ENCODE measurements at places on chromosomes 3 and 15. TPM values are rescaled to one million over a fixed set of nuclear protein-coding genes. Genes with fewer than 3 reads are reported as not detected.

- DNase-seq, result no peak
These were observed 8.3 kb upstream of the UBE2E1 start for GRCh38 chr3:23797491-23797890.

DNA sequence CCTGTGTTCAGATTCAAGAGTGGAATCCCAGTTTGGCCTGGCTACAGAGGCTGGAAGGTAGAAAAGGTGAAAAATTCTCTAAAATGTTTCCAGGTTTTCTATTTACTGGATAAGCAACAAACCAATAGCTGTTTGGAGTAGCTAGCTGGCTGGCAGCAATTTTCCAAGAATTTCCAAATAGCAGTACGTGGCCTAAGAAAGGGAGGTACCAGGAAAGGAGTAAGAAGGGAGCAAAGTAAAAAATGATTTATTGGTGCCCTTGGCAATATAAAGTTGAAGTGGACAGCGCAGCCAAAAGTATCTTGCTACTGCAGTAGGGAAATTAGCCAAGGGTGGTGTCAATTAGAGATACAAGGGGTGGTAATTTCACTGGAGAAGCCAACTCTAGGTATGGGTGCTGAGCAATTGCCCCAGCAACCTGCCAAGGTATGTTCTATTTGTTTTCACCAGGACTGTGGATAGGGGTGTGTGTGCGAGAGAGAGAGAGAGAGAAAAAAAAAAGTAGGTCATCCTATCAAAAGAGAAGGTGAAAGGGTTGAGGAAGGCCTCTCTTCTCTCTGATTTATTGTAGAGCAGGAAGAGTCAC, 40.8 kb upstream of the THBS1 start:
- DNase-seq, result no peak

- peak; percentile 69 for DNase-seq
These were observed 3.2 kb downstream of the ANP32A start for GRCh38 chr15:68817304-68818065.

DNA sequence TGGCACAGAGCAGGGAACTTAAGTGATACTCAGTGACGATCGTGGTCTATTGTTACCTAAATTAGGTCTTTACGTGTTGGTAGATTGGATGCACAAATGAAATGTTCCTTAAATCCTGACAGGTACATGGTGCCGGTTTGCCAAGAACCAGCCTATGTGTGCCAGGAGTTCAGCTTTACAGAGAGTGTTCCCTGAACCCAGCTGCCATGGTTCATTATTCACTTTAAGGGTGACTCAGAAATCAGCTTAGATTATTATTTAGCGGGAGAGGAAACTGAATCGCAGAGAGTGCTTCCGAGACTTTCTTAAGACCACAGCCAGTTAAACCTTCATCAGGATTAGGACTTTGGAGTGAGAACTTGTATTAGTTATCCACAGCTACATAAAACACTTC, 21.5 kb downstream of the FAM43A start:
- DNase-seq, result no peak

DNA sequence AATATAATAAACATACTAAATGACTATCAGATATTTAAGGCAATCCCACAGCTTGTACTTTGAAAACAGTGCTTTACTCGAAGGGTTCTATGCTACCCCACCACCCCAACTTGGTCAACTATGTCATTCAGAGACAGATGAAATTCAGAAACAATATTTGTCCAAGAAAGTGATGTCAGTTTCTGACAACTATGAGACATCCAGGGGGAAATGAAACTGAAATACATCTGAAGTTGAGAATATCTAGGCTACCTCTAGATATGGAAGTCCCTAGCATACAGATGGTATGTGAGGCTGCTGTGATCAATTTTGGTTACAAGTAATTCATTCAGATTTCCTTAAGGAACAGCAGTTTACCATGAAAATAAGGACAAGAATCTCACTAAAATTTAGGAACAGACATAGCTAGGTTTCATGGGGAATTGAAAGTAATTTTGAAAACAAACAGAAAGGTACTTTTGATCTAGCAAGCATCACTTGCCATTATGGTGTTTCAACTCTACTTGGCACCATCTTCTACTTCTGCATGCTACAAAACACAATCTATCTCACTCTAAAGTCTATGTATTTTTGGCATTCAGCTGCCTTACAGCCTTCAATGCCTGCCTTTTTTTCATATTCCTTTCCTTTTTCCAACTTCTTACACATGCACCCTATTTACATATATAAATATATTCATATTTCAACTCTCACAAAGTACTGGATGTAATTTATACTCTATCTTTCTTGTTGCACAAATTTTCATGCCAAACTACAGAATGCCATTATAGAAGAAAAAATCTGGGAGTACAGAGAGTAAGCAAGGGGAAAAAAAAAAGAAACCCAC, 21.7 kb downstream of the ATG3 start:
- DNase-seq, result no peak

- no peak for DNase-seq
These were observed 20.2 kb upstream of the UTS2B start for GRCh38 chr3:191350396-191351090.

GRCh38 chr15:33551860-33552259, 241.1 kb downstream of the RYR3 start:
- no peak for DNase-seq

DNA sequence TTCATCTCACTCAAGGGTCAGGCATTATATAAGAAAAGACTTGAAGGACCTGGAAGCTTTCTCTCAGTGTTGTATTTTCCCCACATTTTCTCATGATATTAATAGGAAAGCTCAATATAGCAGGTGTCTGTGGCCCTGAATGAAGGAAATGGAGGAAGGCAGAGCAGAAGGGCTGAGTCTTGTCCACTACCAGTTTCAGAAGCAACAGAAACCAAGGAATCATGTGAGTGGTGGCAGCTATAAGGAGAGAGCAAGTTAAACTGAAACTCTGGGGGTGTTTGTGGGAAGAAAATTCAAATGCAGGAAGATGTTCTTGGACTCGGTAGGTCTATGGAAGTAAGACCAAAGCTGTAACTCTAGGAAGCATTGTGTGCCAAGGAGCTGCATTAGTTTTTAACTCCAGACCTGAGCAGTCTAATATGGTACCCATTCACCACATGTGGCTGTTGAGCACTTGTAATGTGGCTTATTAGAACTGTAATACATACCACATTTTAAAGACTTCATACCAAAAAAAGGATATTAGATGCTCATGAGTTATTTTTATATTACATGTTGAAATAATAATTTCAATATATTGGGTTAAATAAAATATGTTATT, 278.8 kb upstream of the GADL1 start:
- DNase-seq, result no peak

- DNase-seq, result no peak
These were observed 48.6 kb upstream of the NEDD4 start for GRCh38 chr15:56042031-56042430.

DNA sequence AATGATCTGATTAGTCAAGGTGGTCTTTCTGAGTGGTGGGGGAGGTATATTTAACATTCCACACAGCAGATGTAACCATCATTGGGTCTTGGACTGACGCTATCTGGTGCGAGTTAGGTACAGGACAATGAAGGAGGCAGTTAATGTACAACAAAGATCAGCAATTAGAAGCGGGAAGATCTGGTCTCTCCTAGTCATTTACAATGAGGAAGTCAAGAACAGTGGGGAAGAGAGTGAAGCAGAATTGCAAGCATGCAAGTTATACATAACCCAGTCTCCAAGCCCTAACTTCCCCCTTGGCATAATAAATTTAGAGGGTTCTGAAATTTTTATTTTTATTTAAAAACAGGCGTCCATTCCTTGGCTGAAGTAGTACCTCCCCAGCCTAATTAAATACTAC, 14.1 kb downstream of the GPD1L start:
- no peak for DNase-seq

Gene RTP1
- not detected for total RNA-seq

DNA sequence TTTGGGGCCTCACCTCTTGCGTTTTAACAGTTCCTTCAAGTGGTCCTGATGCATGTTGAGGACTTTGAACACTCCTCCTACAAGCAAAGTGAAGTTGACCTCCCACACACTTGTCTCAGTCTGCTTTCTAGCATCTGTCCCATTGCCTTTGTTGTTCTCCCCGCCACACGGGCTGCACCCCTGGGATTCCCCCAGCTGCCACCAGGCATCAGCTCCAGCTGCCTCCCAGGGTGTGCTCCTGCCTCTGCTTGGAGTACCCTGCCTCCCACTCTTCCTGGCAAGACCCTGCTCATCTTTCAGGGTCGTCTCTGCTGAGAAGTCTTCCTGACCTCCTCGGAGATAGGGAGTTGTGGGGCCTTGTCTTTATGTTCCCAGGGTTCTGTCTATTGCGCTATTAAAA, 52.2 kb downstream of the IGF1R start:
- no peak for DNase-seq

DNA sequence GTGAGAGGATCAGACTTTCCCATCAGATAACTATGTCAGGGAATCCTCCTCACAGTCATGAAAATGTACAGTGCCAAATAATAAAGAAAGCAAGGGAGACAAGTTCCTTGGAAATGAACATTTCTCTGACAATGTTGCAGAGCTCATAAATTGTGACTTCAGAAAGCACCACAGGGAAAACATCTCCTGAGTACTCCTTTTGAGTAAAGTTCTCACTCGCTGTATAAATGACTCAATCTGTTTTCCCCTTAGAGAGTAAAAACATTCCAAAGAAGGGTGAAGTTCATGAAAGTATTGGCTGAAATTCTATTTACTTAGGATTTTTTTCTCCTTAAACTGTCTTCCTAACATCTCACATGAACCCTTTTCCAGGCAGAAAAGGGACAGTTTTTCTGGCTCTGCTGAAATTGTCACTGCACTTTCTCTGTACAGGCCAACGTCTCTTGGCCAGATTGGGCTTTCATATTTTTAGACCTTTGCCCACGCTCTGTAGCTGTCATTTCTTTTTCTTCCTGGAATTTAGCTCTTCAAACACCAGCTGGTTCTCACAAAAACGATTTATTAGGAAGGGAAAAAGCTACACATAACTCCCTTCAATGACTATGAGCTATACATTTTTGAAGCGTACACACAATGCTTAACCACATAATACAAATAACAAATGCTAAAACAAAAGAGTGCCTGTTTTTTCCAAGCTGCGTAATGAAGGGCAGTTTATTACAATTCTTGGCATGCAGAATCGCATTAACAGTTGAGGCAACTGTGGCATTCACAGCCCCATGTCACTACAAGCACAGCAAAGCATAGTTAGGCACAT, 216.1 kb downstream of the ATP8B4 start:
- no peak for DNase-seq

DNA sequence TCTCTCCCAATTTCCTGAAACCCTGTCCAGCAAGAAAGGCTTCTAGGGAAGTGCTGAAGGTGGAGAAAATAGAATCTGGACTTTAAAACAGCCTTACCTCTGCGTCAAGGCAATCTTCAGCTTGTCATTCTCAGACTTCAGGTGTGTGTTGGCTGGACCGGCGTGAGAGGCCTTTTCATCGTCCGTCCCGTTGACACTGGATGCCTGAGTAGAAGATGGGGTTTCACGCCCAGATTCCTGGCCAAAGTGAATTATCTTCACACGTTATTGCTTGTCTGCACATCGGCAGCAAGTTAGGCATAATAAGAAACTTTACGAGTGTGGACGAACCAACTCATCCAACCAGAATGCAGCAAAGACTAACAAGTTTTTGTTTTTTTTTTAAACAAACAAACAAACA, 49.5 kb downstream of the WHAMM start:
- no peak for DNase-seq

DNA sequence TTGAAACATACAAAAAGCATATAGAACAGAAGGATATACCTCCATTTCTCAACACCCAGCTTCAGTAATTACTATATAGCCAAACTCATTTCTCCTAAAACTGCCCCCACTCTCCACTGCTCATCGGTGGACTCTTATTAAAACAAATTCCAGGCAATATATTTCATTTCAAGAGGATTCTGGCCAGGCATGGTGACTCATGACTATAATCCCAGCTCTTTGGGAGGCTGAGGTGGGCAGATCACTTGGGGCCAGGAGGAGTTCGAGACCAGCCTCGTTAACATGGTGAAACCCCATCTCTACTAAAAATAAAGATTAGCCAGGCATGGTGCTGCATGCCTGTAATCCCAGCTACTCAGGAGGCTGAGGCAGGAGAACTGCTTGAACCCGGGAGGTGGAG, 40.9 kb downstream of the SNX4 start:
- DNase-seq, result no peak

DNA sequence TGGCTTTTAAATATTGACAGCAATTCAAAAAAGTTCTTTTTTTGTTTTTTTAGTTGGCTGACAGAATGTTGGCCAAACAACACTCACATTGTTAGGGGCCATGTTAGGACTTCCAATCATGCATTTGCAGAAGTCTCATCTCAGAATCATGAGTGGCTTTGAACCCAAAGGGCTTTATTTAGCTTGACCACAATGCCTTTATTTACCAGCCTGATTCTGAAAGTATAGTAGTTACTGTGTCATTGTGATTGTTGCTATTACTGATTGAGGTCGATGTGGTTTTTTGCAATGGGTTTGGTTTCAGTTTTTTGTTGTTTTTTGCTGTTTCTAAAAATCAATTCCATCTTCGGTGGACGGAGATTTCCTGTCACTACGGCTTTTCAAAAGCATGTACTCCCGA, 7.2 kb downstream of the GLDN start:
- DNase-seq, result no peak

- DNase-seq, result no peak
These were observed 98.7 kb upstream of the STRIT1 start for GRCh38 chr3:155392138-155392537.

Gene GPR62
- total RNA-seq, result 0.16 TPM

GRCh38 chr15:40092979-40093869, 15.5 kb downstream of the BMF start:
- no peak for DNase-seq

GRCh38 chr3:18423401-18424212, 1.5 kb downstream of the SATB1 start:
- peak; percentile 68 for DNase-seq

Gene DOCK3
- 3.9 TPM for total RNA-seq

DNA sequence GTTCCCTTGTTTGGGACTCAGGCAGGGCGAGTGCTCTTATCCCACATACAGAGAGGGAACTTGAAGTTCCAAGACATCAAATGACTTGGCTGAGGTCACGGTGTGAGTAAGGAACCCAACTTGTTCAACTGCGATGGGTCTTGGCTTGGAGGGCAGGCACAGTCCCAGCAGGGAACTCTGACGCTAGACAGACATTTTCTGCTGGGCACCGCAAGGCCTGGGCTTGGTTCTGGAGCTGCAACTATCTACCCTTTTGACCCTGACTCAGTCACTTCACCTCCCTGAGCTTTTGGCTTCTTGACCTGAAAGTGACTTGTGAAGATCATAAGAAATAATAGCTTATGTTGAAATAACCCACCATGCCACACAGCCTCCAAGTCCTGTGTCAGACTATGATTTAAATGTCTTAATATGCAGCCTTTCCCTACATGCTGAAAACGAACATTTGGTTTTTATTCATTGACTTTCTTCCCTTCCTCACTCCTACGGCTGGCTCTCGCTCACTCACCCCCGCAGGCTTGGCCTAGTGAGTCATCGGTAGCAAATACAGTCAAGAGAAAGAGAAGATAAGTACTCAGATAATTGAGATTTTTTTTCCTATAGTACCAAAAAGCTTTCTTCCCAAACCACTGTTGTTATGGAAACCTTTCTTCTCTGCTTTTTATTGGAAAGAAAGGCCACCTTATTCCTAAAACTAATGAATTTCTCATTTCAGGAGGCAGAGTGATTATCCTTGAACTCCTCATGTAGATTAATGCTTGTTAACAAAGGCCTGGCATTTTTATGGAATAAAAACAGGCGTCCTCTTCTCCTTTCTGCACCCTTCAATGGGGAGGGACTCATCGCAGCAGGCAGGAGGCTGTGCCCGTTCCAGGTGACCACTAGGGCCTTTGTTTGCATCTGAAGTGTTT, 178.4 kb downstream of the ATP10A start:
- no peak for DNase-seq

GRCh38 chr3:118688396-118688884, 346.2 kb downstream of the IGSF11 start:
- no peak for DNase-seq

- no peak for DNase-seq
These were observed 474.8 kb upstream of the CNTN4 start for GRCh38 chr3:1623896-1624295.

All from left ventricle myocardium inferior (tissue), 1 donor.